RKO (cell line): ENCODE measurements at places on chromosomes 5 and 9.
A peak's percentile ranks its signal among the peaks of the same experiment; 100 is the strongest.

DNA sequence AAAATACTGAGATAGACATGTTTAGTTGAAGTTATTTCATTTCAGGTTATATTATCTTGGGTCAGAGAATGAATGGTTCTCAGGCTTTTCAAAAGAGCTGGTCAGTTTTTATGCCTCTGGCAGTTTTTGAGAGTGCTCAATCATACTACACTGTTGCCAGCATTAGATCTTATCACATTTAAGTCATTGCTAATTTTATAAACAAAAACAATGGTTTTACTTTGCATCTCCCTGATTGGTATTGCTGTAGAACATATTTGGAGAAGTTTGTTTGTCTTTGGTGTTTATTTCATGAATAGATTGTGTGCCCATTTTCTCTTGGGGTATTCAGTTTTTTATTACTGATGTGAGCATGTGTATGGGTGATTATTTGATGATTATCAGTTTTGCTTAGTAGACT, 1.5 kb downstream of the CATSPER3 start:
- no peak for DNase-seq

DNA sequence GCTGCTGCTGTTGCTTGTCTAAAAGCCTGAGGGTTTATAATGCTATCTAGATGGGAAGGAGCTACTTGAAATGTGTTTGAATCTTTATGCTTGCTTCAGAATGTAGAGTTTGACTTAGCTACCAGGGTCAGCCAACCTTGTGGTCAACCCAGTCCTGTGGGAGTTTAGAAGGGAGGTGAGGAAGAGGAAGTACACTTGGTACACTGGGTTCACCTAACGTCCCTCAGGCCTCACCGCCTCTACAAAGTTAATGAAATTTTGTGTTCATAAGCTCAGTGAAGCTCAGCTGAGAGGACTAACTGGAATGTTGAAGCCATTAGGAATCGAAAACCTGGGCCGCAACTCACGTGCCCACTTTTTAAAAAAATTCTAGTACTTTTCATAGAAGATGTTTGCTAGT, 10.7 kb downstream of the IQGAP2 start:
- no peak for DNase-seq

DNA sequence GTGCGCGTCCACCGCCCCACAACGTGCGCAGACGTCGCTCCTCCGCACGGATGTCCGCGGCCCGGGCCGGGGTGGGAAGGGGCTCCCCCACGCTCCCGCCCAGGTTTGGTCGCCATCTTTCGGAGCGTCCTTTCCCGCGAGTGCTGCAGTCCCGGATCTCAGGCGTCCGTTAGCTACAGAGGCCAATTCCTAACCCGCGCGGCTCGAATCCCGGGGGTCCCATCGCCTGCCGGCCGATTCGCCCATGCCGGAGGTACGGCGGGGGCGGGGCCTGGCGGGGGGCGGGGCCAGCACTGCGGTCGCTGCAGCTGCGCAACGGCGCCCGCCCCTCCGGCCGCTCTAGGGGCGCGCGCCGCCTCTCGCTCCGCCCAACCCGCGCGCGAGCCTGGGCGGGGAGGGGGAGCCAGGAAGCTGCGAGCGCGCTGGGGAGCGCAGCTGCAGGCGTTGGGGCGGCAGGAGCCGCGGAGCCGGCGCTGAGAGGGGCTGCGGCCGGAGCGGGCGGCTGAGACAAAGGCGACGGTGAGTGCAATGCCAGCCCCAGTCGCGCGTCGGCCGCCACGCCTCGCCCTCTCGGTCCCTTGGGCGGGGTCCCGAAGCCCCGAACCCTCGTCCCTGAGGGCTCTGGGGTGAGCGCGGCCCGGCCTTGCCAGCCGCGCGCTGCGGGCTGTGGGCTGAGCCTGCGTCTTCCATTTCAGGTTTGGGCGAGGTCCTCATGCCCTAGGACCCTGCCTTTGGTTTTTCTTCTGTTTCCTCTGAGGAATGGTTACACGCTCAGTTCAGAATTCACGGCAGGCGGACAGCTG, at the start of gene CDC42SE2:
CDC42SE2 (plus strand) TSS at position 406 of the 803 bp plus-strand sequence. CDS start 95,441 bp downstream, outside the sequence.
- DNase-seq, result peak; percentile 85

DNA sequence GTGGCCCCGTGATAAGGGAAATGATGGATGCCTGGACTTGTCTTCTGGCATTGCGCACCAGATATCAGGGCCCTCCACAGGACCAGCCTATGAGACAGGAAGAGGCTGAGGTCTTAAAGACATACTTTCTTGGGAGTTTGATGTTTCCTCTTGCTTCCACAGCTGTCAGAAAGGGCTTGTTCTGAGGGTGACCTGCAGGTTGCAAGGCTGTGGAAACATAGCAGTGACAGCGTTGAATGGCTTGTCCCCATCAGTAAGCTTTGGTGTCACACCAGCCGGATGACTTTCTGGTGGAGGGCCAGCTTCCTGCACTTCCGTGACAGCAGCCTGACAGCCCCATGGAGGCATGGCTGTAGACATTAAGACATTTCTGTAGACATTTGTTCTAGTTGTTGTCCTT, 143.2 kb downstream of the C9orf152 start:
- no peak for DNase-seq

- no peak for DNase-seq
Measured at GRCh38 chr9:120561709-120562108, 18.3 kb downstream of the CDK5RAP2 start.

GRCh38 chr5:177611446-177612214, 11.7 kb downstream of the B4GALT7 start:
- no peak for DNase-seq

- no peak for DNase-seq
Measured at GRCh38 chr9:1096155-1096964, 46.2 kb downstream of the DMRT2 start.

GRCh38 chr5:100634937-100635534, 99.9 kb downstream of the FAM174A start:
- no peak for DNase-seq

GRCh38 chr9:135512904-135513303, 8.3 kb upstream of the LCN1 start:
- no peak for DNase-seq

DNA sequence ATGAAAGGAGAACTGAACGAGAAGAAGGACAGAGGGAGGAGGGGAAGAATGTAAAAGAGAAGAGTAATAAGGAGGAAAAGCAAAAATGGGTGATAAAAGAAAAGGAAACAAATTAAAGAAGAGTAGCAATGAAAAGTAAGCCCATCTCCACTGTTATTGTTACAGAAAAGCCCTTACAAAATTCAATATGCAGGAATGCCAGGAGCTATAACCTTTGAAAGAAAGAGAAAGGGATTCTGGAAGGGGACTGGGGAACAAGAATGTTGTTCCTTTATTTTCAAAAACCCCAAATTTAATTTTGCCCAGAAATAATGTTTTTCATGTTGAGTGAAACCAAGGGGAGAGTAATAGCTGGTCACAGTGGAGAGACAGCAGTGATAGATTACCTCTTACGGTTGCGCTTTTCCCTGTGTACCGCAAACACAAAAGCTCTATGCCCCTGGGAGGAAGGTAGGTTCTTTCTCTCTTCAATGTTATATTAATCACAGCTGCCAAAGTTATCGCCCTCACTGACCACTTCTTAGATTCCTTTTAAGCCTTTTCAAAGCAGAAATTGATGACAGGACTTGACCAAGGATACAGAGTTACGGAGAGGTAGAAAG, 86.7 kb downstream of the BRINP1 start:
- no peak for DNase-seq

GRCh38 chr5:31682851-31683250, 43.9 kb downstream of the PDZD2 start:
- DNase-seq, result no peak

DNA sequence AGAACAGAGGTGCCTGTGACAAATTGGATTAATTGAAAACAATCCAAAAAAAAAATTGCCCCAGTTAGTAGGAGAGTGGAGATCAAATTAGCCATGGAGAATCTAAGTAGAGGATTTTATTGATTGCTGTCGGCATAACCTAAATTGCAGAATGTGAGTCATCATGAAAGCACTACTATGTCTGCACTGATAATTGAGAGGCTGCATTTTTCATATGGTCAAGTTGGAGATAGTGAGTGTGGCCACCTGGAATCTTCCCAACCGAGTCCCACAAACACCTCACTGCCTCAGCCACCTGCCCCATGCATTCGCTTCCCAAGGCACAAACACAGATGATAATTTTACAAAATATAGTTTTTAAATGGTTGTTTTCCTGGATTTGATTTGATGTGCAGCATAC, 123.7 kb downstream of the NTRK2 start:
- no peak for DNase-seq

GRCh38 chr9:88737031-88737430, 202.1 kb downstream of the NXNL2 start:
- DNase-seq, result no peak
